CD4-positive, alpha-beta T cell treated with Interleukin-10 for 1 hour (primary cell): ENCODE measurements at places on chromosomes 13 and 19.

- no peak for DNase-seq
Observed at GRCh38 chr19:31139871-31140505, 209.2 kb downstream of the TSHZ3 start.

DNA sequence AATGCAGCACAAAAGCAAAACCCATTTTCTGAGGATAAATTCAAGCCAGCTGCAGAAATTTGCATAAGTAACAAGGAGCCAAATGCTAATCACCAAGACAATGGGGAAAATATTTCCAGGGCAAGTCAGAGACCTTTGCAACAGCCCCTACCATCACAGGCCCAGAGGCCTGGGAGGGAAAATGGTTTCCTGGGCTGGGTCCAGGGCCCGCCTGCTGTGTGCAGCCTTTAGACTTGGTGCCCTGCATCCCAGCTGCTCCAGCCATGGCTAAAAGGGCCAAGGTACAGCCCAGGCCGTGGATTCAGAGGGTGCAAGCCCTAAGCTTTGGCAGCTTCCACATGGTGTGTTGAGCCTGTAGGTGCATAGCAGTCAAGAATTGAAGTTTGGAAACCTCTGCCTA is 309.5 kb upstream of the SGCG start:
- no peak for DNase-seq

DNA sequence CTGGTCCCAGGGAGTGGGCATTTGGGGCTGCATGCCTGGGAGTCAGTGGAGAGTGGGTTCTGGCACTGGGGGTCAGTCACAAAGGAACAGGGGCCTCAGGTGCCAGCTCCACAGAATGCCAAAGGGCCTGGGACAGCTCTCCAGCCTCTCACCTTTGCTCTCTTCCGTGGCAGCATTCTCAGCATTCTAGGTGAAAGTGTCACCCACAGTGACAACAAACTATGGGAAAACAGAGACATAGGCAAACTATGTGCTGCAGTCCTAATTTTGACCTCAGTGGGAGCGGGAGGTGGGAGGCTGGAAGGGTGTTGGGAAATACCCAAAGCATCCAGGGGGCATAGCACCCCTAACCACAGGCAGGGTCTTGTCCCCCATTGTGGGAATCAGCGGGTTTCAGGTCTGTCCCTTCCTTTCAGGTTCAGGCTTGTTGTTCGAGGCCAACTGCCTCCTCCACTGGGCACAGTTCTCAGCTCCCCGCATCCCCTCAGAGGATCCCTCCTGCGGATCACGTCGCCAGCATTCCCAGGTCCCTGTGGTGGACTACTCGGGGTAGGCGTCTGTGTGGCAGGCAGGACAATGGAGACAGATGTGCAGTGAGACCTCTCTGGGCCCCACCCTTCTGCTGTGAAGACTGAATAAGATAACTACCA is 52.4 kb downstream of the TSHZ3 start:
- DNase-seq = no peak

DNA sequence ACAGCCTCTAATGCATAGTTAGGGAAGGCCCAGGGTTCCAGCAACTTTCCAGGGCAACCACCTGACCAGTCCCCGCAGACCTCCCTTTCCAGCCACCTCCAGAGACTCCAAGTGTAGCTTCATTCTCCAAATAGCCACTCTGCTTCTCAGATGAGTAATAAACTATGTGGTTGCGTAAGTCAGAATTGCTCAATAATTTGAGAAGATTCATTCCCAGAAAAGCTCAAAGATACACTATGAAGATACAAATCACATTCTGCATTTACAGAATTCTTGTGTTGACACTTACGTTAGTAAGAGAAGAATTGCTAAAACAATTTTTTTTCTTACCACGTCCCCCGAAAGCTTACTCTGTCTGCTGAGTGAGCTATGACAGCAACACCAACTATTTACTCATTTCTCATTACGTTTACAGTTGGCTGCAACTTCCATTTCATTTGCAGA is 8.2 kb upstream of the LATS2 start:
- no peak for DNase-seq

- DNase-seq = peak; percentile 17
Observed at GRCh38 chr13:28494778-28495537, at the start of gene FLT1. Gene FLT1 (minus strand): TSS chr13:28495128. CDS start chr13:28494843, 285 bp downstream.

DNA sequence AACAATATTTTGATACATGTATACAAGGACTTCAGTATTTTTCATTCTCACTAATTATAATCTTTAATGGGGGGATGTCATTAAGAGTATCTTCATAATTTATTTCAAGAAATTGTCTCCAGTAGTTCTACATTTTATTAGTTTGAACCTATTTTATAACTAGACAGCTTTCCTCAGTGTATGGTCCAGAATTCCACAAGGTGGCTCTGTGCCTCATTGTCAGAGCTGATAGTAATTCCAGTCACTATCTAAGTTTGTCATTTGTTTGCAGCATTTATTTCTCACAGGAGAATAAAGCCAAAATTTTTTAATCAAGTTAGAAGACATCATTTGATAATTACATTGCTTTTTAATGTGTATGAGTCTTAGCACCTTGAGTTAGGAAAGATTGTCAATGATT is 1633.0 kb upstream of the PCDH20 start:
- no peak for DNase-seq

DNA sequence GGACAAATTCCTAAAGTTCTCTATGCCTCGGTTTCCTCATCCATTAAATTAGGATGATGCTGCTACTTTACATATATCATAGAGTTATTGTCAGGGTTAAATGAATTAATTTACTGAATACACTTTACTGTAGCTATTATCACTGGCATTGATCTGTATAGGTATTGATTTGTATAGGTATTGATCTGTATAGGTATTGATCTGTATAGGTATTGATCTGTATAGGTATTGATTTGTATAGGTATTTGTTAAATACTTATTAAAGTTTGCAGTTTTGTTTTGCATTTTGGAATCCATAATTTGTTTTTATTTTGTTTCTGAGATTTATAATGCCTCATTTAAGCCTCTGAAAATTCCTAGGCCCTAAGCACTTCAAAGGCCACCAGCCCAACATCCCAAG is 2.4 kb upstream of the PPP2R1A start:
- DNase-seq = no peak

GRCh38 chr13:110416131-110417025 is 109.3 kb downstream of the COL4A2 start:
- DNase-seq = no peak

DNA sequence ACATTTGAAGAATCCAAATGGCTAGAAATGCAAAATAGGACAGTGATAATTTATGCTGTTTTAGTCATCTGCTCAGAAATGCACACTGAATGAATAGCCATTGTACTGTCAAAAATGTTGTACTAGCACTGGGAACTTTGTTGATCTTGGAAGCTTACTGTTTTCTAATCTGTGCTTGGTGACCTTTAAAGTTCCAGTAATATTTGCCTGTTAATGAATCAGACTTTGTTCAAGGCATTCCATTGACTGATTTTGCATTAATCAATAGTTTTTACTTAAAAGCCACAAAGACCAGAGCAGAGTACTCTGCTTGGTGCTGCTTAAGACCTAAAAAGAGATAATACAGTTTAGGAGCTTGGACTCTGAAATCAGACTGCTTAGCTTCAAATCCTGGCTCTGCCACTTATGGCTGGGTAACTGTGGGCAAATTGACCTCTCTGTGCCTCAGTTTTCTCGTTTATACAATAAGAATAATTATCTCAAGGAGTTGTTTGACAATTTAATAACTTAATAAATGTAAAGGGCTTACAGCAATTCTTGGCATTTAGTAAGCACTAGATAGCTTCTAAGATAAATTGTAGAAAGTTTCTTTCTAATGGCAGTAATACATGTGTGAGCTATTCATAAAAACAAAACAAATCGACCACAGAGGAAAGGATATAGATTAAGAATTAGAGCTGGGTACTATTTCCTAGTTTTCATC is 4.6 kb upstream of the SLAIN1 start:
- no peak for DNase-seq

- no peak for DNase-seq
Observed at GRCh38 chr13:37187621-37188020, 82.2 kb upstream of the CSNK1A1L start.

DNA sequence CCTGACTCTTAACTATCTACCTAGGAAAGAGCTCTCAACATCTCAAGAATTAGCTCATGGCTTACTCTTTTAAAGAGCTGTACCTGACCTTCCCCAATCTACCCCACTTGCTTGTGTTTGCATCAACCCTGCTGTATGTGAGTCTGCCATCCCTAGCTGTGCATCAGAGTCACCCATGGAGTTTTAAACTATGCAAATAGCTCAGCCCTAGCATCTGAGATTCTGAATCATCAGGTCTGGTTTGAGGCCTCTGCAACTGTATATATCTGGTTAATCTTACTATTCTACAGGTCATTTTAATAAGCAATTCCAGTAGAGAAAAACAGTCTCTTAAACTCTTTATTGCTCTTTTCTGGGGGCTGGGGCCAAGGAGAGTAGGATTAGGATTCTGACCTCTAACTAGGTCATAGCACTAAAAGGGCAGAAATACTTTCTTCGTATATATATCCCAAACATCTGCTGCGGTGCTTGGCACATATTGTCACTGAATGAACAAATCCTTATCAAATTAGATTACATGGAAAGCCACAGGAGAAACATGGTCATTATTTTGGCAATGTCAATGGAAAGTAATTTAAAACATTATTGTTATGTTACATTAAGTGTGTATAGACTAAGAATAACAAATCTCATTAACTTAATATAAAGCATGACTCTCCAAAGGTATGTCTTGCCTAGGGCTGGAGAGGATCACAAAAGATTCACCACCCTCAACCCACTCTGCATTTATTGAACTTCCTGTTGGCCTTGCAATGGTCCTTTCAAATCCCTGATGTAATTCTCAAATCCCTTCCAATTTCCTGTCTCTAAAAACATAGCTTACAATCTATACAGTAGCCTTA is 232.2 kb downstream of the DACH1 start:
- DNase-seq = no peak

GRCh38 chr13:47796816-47797215 is 204.3 kb downstream of the SUCLA2 start:
- DNase-seq = no peak

GRCh38 chr13:79386125-79386826 is 19.8 kb downstream of the RBM26 start:
- DNase-seq = peak; percentile 39

GRCh38 chr13:31012655-31013024 is 80.2 kb downstream of the TEX26 start:
- DNase-seq = no peak

DNA sequence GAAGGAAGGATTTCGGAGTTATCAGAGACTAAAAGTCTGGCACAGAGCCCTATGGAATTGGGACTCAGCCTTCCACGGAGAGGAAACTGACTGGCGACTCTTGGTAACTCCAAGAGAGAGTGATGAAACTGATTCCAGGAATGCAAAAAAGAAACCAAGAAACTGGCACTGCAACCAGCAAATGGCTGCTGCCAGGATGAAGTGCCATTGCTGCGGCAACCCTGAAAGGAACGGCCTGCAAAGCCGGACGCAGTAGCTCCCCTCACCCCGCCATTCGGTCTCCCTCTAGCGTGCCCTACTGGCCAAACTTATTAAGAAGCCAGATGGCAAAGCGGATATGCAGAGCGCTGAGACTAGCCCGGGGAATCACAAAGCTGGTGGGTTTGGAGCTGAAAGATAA is 236.0 kb downstream of the PCDH9 start:
- DNase-seq = no peak

DNA sequence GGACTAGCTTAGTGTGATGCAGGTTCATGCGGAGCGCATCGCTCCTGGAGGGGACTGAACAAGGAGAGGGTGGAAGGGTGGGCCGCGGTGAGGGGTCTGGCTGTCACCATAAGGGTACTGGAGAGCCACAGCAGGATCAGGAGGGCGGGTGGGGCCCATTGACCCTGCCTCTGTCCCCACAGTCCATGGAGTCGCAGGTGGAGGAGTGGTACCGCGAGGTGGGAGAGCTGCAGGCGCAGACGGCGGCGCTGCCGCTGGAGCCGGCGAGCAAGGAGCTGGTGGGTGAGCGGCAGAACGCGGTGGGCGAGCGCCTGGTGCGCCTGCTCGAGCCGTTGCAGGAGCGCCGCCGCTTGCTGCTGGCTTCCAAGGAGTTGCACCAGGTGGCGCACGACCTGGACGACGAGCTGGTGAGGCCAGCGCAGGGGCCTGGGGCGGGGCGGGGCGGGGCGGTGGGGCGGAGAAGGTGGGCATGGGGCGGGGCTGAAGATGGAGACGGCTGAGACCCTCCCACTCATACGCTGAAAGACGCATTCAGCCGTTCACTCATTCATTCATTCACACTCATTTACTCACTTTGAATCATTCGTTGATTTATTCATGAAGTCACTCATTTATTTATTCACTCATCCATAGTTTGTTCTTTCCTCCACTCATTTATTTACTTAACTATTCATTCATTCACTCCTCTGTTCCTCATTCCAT is 27.5 kb upstream of the SHKBP1 start:
- peak; percentile 72 for DNase-seq

GRCh38 chr19:13613447-13613846 is 107.2 kb upstream of the CACNA1A start:
- DNase-seq = no peak

DNA sequence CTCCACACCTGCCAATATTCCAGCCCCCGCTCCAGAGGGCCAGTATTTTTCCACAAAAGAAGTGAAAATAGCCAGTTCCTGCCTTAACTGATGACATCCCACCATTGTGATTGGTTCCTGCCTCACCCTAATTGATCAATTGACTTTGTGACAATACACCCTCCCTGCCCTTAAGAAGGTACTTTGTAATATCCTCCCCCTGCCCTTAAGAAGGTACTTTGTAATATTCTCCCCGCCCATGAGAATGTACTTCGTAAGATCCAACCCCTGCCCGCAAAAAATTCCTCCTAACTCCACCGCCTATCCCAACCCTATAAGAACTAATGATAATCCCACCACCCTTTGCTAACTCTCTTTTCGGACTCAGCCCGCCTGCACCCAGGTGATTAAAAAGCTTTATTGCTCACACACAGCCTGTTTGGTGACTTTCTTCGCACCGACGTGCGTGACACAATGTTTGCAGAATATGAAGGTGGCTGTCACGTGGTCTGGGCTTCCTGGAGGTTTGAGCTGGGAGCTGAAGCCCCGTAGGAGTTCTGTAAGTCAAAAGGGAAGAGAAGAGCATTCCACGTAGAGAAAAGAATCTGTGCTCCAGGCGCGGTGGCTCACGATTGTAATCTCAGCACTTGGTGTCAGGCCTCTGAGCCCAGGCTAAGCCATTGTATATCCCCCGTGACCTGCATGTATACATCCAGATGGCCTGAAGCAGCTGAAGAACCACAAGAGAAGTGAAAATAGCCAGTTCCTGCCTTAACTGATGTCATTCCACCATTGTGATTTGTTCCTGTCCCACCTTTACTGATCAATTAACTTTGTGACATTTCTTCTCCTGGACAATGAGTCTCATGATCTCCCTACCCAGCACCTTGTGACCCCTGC is 6.2 kb upstream of the FUT3 start:
- no peak for DNase-seq

DNA sequence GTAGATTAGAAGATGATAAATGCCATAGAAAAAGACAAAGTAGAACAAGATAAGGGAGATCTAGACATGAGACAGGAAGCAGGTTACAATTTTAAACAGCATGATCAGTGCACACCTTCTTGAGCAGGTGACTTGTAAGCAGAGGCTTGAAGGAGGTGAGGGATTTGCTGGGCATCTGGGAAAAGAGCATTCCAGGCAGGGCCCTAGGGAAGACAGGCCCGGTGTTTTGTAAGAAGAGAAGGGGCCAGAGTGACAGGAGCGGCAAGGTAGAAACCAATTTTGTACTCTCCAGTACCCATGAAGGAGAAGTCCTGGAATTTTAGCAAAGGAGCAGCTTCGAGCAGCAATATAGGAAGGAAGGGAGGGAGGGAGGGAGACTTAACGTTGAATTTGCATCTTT is 296.5 kb downstream of the MZT1 start:
- no peak for DNase-seq
